ENCODE measurements at places on chromosomes 11 and 22. TPM values are rescaled to one million over a fixed set of nuclear protein-coding genes. Genes with fewer than 3 reads are reported as not detected.

ARHGAP20 gene
- not detected for total RNA-seq

FKBP2 gene
- total RNA-seq, result 48.4 TPM

BLID gene
- not detected for total RNA-seq

SPI1 gene
- 2.6 TPM for total RNA-seq

KDM4D gene
- not detected for total RNA-seq
